ENCODE measurements at places on chromosomes 3 and 15.

GRCh38 chr3:105518203-105518602 is 151.5 kb downstream of the ALCAM start:
- no peak for DNase-seq

DNA sequence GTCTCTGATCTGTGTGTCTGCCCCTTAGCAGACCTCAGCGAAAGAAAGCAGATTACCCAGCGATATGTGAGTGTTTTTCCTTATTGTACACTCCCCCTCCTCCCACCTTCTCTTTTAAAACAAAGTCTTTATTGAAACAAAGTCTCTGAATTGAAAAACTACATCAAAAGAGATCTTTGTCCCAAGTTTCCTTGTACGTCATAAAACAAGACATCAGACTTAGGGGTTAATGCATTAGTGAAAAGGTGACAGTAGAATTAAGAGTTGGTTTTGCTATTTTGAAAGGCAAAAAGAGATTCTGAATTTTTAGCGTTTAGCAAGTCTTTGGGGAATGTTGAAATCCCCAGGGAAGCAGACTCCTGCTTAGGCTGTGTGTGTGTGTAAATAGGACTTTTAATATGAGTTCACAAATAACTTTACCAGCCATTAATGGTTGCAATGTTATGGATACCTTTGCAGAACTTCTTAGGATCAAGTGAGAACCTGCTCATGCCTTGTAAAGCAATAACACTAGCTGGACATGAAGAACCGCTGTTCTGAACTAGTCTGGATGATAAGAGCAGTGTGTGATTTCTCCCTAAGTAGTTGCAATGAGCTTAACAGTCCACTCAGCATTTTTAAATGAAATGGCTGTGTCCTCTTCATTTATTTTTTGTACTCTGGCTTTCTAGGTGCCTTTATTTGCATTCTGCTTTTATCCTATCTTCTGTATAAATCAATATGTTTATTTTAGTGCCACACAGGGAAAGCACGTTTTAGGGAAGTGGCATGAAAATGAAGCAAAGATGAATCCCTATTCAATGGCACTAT is 136.6 kb downstream of the MCTP2 start:
- DNase-seq = no peak

- no peak for DNase-seq
Observed at GRCh38 chr3:42605546-42606173, 5.2 kb downstream of the NKTR start.

GRCh38 chr3:138349926-138350665 is 1.7 kb downstream of the MRAS start:
- no peak for DNase-seq

DNA sequence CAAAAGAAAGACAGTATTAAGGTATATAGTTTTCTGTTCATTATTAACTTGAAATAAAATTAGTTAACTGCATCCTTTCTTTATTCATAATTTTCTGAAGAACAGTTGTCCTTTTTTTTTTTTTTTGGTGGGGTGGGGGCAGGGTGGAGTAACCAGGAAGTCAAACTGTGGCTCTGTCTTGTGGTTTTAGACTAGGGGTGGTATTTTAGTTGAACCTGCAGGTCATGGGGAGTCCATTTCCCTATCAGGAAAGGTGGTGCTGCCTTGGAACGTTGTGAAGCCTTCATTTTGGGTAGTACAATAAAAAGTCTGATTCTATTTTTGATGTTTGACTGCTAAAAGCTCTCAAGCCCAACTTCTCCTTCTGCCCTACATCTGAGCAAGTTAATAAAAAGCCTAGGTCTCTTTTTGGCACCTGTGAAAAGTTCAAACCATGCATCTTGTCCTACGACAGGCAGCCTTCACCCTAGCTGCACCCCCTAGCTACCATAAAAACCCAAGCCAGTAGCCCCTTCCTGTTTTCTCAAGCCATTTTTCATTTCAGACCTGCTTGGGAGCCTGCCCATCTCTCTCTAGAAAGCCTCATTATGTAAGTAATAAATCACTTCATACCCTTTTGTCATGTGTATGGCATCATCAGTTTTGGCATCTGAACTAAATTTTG is 31.2 kb upstream of the RIOX2 start:
- DNase-seq = no peak

DNA sequence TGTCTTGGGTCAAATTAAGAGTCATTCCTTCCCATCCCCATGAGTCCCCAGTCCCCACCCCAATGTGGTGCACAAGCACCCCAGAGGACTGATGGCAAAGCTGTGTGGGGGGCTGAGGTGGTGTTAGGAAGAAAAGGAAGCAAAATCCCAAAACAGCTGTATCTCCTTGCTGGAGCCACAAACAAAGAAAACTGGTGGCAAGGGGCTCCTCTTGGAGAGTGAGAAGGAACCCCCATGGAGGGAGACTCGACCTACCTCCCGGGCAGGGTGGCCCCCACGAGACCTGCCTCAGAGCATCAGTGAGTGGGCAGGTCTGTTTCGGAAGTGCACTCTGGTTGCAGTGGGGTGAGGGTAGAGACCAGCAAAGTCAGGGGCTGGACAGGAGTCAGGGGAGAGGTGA is 29.2 kb downstream of the PRR23E start:
- DNase-seq = no peak

- DNase-seq = no peak
Observed at GRCh38 chr3:112124907-112125607, 8.0 kb downstream of the GCSAM start.

GRCh38 chr3:102576651-102577050 is 141.8 kb downstream of the ZPLD1 start:
- DNase-seq = no peak

- DNase-seq = no peak
Observed at GRCh38 chr3:66722675-66723074, 221.9 kb upstream of the LRIG1 start.

- DNase-seq = no peak
Observed at GRCh38 chr3:134615743-134616142, 35.1 kb downstream of the KY start.

- no peak for DNase-seq
Observed at GRCh38 chr3:196889844-196890708, 22.4 kb downstream of the SENP5 start.

DNA sequence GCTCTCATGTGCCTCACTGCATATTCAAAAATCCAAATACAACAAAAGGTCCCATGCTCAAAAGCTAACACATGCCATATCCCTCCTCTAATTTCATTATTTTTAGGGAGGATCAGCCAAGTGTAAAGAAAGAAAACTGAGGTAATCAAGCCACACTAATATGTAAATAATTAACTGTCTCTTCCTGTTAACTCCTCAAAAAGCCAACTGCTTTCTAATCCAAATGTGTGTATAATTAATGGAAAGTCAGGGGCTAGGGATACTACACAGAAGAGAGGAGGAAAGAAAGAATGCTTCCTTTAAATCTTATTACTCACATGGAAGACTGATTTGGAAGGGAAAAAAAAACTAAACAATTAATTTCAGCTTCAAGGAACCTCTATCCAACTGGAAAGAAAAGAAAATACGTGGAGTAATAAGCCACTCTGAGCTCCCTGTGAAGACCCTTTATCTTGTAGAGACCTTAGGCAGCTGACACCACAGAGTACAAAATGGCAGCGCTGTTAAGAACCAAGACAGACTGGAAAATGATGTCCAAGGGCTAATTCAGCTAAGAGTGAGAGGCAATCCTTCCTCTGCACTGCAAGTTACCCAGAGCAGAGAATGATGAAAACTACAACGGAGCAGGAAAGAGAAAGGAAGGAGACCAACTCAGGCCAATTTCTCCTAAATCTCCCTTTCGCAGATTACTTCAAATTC is 56.8 kb downstream of the ZNF148 start:
- DNase-seq = no peak

DNA sequence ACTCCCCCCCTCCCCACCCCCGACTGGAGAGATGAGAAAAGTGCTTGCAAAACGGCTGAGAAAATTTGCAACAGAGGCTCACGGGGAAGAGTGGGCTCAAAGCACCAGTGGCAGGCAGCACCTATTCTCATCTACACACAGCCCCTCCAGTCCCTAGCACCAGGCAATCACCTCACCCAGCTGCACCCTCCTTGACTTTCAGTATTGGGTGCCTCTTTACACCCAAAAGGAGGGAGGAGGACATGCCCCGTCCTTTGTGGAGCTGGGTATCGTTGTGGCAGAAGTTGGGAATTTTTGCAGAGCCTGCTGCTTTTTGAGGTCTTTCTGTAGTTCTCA is 182.8 kb upstream of the TOPAZ1 start:
- DNase-seq = no peak

GRCh38 chr3:4814305-4814903 is 164.8 kb upstream of the BHLHE40 start:
- DNase-seq = no peak

GRCh38 chr3:160577556-160578195 is 12.3 kb upstream of the KPNA4 start:
- DNase-seq = no peak

- peak; percentile 10 for DNase-seq
Observed at GRCh38 chr3:98259707-98260106, 4.3 kb upstream of the OR5H6 start.

- no peak for DNase-seq
Observed at GRCh38 chr3:116966649-116967048, 257.1 kb downstream of the TUSC7 start.

- DNase-seq = no peak
Observed at GRCh38 chr15:57144448-57144847, 226.0 kb downstream of the TCF12 start.

DNA sequence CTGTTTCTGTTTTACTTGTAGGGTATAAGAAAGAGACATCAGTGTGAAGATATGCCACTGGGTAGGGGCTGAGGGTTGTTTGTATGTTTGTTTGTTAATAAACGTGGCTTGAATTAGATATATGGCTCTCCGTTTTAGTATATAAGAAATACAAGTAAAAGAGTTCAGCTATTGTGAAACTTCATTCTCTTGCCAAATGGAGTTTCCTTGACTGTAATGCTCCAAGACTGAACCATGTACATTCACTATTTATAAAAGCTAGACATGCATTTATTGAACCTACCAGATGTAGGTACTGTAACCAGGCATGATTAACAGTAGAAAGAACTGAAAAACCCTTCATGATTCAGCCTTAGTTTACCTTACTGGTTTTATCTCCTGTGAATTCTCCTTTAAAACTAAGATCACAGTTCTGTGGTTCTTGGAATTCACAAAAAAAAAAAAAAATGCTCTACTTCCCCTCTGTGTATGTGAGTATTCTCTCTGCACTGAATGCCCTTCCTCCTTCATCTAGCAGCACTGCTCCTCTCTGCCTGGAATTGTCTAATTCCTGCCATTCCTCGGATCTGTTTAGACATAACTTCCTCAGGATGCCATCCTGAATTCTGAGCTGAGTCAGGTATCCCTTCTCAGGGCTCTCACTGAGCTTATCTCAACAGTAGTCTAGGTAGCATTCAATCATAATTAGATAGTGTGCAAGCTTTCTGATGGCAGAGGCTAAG is 504.4 kb downstream of the FHIT start:
- DNase-seq = no peak

GRCh38 chr15:43871835-43872234 is 45.0 kb downstream of the WDR76 start:
- no peak for DNase-seq

- DNase-seq = no peak
Observed at GRCh38 chr15:38093931-38094330, 158.7 kb upstream of the SPRED1 start.

- DNase-seq = no peak
Observed at GRCh38 chr3:185760550-185760949, 64.3 kb downstream of the IGF2BP2 start.

- no peak for DNase-seq
Observed at GRCh38 chr3:46663591-46664135, 29.8 kb downstream of the ALS2CL start.

Data from activated CD4-positive, alpha-beta T cell treated with anti-CD3 and anti-CD28 coated beads for 48 hours (primary cell).